Stimulated activated CD8-positive, alpha-beta memory T cell treated with anti-CD3 and anti-CD28 coated beads, Interleukin-2, amount 100 ng/mL, for 48 hours (primary cell): ENCODE measurements at places on chromosomes 3 and 15.

DNA sequence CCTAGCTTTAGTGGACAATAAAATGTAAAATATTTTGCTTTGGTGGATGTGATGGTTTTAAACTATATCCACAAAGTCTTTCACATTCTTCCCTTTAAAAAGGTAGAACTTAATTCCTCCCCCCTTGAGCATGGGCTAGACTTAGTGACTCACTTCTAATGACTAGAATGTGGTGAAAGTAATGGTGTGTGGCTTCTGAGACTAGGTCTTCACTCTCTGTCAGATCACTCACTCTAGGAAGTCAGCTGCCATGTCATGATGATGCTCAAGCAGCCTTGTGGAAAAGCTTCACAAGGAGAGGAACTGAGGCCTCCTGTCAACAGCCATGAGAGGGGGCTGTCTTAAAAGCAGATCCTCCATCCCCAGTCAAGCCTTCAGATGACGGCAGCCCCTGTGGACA lies 4.2 kb downstream of the LRRC2 start:
- DNase-seq: no peak

DNA sequence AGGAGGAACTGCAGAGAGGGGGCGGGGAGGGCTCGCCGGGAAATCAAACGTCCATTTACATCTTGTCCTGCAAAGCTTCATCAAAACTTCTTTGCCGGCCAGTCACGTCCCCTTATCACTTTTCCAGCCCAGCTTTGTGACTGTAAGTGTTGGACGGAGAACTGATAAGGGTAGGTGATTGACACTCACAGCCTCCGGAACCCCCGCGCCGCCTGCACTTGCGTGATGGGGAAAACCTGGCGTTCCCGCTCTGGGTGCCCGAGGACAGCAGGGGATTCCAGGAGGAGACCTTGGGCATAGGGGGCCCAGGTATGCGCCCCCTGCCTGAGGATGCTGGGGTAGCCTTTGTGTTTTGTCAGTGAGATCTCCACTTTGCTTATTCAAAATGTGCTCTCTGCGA lies 72.8 kb upstream of the ANKRD34C start:
- DNase-seq: no peak

- DNase-seq: no peak
Measured at GRCh38 chr3:88114878-88115549, 34.7 kb upstream of the C3orf38 start.

- no peak for DNase-seq
Measured at GRCh38 chr3:195096053-195096452, 174.9 kb downstream of the XXYLT1 start.

DNA sequence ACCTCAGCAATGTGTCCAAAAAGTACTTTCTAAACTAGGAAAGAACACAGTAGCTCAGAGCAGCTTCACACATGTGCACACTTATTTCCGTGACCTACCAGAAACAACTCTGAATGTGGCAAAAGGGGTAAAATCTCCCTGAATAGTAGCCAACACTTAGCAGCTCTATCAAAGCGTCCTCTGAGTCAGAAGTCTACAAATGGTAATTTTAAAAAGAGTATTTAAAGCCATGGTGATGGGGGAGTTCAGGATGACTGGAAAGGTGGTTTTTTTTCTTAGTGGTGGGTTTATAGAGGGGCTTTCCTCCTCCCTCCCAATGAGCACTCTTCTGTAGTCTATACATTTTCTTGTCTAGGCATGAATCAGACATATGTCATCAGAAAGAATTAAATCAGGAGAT lies 223.8 kb upstream of the PRICKLE2 start:
- DNase-seq: no peak

DNA sequence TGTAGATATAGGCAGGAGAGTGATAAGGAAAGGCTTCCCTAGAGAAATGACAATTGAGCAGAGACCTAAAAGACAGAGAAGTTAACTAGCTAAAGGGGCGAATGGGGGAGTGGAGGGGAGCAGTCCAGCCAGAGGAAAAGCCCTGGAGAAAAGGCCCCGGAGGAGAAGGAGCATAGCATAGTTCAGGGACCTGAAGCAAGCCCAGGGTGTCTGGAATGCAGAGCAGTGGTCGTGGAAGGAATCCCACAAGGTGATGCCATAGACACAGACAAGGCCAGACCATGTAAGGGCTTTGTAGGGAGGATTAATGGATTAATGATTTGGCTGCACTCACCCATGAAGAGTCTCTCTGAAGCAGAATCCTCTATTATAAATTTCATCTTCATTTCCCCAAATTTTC lies 45.8 kb upstream of the LRRN1 start:
- no peak for DNase-seq

GRCh38 chr3:156795890-156796481 lies 30.2 kb upstream of the LEKR1 start:
- DNase-seq: no peak

GRCh38 chr3:50545781-50546180 lies 21.8 kb downstream of the C3orf18 start:
- DNase-seq: no peak

GRCh38 chr3:13040361-13041074 lies 32.7 kb downstream of the IQSEC1 start:
- peak; percentile 34 for DNase-seq

DNA sequence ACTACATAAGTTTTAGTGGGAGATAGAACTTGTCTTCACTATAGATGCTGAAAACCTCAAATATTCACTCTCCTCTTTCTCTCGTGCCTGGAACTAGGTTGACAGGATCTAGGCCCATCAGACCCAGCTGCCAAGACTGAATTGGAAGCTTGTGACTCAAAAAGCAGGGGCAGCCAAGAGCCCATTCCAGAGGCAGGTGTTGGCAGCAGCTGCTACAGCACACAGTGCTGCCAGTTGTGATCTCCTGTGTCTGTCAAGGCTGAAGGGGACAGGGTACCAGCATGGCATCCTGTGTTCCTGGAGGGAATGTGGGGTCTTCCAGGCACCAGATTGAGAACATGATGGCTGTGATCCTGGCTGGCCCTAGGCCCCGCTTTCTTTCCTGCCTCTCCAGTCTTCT lies 92.5 kb upstream of the MB21D2 start:
- DNase-seq: no peak

DNA sequence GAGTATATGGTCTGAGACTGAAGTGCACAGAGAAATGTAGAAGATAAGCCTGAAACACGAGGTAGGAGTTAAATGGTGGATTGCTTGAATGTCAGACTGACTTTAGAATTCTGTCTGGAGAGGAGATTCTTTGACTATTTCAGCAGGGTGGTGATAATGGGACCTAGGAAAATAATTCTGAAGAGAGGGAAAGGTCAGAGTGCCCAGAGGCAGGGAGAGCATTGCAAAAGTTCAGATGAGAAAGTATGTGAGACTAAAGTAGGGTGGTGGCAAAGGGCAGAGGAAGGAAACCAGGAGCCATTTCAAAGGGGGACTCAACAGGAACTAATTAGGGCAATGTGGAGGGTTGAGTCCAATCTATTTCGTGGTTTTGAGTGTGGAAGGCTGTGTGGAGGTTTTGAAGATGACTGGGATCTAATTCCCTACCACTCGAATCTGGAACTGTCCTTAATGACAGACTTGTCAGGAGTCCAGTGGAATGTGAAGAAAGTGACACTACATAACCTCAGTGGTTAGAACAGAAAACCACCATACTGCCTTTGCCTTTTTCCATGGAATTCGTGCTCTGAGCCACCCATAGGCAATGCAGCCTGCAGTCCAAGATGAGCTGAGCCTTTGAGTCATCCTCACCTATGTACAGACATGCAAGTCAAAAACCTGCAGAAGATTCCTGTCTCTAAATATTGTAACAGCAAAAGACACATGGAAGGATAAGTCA lies 16.1 kb downstream of the CPOX start:
- DNase-seq: no peak

DNA sequence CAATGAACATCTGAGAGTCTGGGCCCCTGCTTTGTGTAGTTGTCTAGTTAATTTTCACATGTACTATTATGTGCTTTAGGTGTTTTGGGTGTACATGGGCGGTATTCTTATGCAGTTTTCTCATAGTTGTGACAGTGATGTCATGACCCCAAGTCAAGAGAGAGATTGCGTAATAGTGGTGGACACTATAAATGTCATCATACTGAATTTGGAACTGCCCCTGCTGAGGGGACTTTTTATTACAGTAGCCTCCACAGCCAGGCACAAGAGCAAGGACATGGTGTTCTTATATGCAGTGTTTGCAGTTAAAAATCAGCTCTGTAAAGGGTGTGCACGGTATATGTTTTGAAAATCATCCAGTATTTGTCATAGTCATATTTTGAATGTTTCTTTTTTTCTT lies 29.5 kb downstream of the ABHD2 start:
- no peak for DNase-seq

GRCh38 chr3:41681479-41681878 lies 280.4 kb downstream of the ULK4 start:
- no peak for DNase-seq

GRCh38 chr3:123342631-123343080 lies 106.2 kb downstream of the ADCY5 start:
- no peak for DNase-seq

DNA sequence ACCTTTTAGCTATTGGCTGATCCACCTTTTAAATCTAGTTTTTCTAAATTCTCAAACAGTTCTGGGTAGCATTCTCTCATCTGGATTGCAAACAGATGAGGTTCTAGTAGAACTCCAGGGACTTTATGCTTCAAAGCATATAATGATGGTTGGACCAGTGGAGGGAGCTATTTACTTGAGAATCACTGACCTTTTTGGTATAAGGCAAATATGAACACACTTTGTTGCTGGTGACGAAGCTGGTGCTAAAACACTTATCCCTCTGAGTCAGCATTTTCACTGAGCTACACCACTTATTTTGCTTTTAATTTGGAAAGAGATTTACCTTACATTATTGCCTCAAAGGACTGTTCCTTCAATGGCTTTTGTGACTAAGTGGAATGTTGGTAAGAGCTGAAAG lies 58.6 kb upstream of the SLITRK3 start:
- DNase-seq: no peak

- DNase-seq: no peak
Measured at GRCh38 chr3:144307951-144308350, 336.3 kb downstream of the DIPK2A start.

GRCh38 chr3:58324391-58325390 lies 8.0 kb upstream of the PXK start:
- no peak for DNase-seq

DNA sequence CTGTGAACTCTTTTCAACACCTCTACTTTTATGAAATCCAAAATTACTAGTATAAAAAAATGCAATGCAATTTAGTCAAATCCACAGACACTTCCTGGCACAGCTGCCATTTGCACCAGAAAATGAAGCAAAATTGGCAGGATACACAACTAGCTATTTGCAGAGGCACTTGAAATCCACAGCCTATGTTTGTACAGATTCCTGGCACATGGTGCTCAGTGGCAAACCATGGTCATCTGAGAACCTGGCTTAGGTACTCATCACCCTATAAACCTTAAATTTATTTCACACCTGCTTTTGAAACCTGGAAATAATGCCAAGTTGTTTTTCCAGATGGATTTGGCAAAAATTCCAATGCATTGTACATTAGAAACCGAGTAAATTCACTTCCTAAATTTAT lies 20.2 kb upstream of the PPM1L start:
- no peak for DNase-seq

DNA sequence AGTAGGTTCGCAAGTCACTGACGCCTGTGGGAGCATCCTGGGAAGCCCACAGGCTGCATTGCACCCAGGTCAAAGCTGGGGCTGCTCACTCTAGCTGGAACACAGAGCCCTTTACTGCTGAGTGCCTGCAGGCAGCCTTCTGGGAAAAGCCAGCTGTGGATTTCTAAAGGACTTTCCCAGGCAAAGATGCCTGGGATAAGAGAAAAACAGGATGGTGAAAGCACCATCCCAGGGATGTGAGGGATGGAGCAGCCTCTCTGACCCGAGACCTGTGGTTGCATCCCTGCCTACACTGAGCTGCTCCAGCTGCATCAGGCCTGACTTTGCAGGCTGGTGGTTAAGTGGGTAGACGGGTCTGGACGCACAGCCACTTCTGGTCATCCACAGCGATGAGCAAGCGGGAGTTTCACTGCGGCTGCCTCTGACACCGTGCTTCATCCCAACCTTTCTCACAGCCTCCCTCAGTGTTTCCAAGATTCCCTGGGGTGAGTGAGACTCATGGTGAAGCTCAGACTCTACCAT lies 52.5 kb upstream of the AMOTL2 start:
- DNase-seq: no peak

DNA sequence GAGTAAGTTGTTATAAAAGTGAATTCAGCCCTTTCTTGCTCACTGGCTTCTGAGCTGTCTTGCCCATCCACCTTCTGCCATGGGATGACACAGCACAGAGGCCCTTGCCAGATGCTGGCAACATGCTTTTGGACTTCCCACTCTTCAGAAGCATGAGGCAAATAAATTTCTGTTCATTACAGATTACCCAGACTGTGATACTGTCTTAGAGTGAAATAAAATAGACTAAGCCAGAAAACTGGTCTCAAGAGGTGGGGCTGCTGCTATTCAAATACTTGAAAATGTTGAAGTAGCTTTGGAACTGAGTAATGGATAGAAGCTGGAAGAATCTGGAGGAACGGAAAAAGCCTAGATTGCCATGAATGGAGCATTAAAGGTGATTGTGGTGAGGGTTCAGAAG lies 170.4 kb downstream of the ZMAT3 start:
- no peak for DNase-seq

DNA sequence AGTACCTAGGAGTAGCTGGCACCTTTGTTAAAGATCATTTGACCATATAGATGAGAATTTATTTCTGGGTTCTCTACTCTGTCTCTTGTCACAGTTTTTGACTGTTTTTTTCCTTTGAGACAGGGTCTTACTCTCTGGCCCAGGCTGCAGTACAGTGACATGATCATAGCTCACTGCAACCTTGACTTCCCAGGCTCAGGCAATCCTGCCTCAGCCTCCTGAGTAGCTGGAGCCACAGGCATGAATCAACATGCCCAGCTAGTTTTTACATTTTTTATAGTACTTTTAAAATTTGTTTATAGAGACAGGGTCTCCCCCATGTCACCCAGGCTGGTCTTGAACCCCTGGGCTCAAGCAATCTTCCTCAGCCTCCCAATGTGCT lies 45.0 kb downstream of the BCL2L10 start:
- DNase-seq: no peak

DNA sequence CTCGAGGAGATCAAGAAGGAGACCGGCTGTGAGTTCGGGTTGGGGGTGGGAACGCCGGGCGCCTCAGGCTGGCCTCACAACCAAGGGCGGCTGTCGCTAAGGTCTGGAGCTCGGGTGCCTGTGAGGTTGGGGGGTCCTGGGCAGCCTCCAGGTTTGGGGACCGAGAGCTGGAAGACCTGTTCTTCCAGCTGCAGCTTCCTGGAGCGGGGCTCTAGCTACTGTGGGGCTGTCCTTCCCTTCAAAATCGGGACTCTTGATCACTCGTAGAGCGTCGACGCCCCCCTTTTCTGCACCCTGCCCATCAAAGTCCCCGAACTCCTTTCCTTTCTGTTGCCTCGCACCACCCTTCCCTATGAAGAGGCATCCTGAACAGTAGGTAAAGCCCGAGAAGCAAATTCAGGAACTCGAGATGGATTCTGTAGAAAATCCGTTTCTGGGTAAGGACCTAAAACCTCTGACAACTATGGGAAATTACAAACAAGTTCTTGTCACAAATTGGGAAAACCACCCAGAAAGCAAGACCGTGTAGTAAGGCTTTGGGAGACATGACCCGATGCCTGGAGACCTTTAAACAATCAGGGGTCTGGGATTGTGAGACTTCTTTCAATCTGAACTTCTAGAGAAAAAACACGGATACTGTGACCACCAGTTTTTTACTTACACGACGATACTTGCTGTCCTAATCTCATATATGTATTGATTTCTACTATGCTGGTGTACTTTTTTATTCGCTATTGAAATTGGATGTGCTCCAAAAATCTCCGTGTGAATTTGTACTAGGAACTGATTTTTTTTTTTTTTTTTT lies 556 bp downstream of the CHP1 start:
- no peak for DNase-seq

GRCh38 chr3:130259166-130259874 lies 86.2 kb upstream of the COL6A5 start:
- DNase-seq: no peak
